ENCODE measurements at places on chromosomes 3 and 15.

DNA sequence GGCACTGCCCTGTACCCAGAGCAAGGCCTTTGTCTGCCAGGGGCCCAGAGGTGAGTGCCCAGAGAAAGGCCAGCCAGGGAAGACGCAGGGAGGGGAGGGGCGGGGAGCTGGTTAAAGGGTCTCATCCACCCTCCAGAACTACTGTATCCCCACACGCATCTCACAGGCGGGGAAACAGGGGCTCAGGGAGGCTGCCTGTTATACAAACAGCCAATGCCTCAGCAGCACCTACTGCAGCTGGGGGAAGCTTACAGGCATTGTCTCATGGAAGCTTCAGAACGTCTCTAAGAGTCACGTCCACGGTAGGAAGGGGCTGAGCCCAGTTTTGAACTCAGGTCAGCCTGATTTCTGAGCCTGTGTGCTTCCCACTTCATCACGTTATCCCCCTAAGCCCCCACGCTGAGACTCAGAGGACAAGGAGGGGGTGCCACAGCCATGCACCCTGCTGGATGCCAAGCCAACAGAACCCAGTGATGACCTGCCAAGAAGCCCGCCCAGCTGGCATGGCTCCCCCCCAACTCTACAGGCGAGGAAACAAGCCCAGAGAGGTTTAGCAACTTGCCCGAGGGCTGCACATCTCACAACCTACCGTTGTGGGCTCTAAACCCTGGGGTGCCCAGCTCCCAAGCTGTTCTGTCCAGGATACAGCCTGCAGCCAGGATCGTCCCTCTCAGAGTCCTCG is 54.5 kb downstream of the IQSEC1 start:
- no peak for DNase-seq

DNA sequence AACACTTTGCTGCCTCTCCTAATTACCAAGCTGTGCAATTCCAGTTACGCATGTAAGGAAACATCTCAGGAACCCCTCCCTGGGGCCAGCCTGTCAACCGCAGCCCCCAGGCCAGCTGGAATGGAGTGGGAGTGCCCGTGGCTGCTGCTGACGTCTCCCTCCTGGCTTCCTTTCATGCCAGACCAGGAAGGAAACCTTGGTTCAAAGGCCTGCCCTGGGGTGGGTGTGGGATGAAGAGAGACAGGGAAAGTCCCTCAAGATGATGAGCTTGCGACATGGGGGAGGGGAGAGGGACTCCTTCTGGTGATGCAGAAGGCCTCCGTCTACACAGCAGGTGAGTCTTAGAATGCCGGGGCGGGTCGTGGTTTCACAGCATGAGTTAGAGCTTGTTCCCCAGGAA is 11.4 kb upstream of the CYP11A1 start:
- no peak for DNase-seq

DNA sequence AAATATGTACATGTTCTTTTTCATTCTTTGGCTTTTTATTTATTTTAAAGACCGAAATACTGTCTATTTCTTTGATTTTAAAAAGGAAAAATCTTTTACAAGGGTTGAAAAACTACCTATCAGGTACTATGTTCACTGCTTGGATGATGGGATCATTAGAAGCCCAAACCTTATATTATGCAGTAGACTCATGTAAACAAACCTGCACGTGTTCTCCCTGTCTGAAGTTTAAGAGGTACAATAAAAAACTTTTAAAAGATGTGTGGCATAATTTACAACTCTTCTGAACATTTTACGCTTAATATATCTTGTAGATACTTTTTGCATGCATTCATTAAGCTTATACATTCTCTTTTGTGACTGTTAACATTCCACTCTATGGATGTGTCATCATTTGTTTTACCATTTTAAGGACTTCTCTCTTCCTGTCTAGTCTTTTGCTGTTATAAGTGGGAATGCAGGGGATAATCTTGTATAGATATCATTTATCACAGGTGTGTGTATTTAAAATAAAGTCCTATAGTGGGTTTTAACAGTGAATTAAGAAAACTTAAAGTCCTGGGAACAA is 6.2 kb downstream of the MGA start:
- DNase-seq: no peak

DNA sequence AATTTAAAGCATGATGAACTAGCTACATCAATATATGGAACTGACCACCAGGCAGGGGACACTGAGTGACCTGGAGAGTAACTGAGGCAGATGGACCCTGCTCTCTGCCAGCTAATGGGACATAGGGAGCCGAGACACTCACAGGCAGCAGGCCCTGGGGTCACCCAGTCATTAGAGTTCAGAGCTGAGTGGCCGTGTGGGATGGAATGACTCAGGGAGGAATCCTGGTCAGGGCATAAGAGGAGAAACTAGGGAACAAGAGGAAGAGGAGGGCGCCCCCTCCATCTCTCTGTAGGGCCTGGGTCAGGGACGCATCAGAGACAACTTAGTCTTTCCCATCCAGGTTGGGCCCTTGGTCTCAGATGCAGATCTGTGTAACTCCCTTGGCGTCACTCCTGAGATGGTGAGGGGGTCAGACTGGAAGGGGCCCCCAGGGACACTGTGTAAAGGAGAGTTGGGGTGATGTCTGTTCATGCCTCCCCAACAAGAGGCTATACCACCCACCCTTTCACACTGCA is 39.8 kb downstream of the CCDC12 start:
- DNase-seq: no peak

GRCh38 chr3:181896605-181897004 is 184.9 kb downstream of the SOX2 start:
- DNase-seq: no peak

DNA sequence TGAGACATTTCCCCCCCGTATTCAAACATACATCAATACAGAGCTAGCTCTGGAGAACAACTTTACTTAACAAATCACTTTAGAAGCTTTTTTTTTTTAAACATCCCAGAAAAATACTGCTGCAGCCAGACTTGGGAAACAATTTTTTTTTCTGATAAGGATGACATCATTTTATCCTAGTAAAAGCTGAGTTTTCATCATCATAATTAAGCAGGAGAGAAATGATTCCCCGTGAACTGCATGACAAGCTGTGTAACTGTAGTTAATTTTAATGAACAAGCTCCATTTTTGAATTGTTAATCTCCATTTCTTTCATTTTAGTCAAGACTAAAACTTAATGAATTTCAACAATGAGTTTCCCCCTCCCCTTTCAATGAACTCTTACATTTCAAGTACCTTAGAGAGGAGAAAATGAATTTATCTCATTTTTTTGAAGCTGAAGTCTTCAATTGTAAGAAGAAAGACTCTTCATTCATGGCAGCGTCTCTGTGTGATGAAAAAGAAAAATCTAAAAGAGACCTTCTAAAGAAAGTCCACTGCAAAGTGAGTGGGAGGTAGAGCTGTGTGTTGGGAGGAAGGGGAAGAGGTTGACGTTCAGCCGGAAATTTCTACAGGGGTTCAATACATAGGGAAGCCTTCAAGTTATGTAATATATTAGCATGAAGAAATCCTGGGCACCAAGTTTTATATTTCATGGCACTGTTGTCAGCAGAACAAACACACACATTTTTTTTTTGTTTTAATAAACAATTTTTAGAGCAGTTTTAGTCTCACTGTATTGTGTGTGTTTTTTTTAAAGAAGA is 31.7 kb downstream of the HES1 start:
- no peak for DNase-seq

GRCh38 chr3:54861248-54862067 is 66.4 kb downstream of the LRTM1 start:
- DNase-seq: no peak

GRCh38 chr3:100470951-100471350 is 21.5 kb upstream of the TMEM45A start:
- DNase-seq: no peak

DNA sequence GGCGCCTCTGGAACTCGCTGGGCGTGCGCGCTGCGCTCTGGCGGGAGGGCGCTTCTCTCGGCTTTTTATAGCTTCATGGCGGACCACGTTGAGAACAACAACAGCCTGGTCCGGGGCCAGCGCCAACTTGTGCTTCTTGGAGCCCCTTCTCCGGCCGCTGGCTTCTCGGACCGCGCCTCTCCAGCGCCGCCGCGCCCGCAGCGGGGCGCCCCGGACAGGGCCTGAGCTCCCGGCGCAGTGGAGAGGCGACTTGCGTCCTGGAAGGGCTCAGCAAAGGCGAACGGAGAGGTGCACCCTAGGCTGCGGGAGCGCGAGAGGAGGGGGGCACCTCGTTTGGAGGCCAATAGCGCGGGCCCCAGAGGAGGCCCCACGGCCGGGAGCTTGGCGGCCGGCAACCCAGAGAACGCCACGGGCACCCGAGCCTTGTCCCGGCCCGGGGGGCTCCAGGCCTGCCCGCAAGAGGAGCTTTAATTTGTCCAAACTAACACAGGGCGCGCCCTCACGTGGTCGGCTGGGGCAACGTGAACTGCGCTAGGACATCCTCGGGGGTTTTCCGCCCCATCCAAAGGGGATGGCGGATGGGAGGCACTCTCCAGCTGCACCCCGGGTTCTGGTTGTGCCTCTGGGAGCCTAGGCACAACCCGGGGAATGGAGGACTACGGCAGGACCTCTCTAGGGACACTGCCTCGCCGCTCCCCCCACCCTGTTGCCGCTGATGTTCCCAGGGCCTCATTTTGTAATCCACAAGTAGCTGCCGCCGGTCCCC is 37.8 kb downstream of the HMCES start:
- peak; percentile 92 for DNase-seq

Data from nucleus accumbens (tissue), 56 donors.